Mesangial cell (primary cell): ENCODE measurements at places on chromosomes 3 and 15. TPM values are rescaled to one million over a fixed set of nuclear protein-coding genes. Genes with fewer than 3 reads are reported as not detected.

The CYP1A1 gene
- total RNA-seq, result not detected in 2 replicates

The SEC62 gene
- 12.1 and 14.6 TPM in 2 replicates for total RNA-seq

The STX19 gene
- total RNA-seq, result not detected in 2 replicates

The MYNN gene
- total RNA-seq, result 11.2 and 11.3 TPM in 2 replicates

The FGF7 gene
- 0.76 TPM in 1 of 2 replicates, not detected in the other for total RNA-seq

The CAMK2N2 gene
- 0.16 and 0.38 TPM in 2 replicates for total RNA-seq

The TM4SF1 gene
- 113 and 140 TPM in 2 replicates for total RNA-seq

The KLHL6 gene
- total RNA-seq, result not detected in 2 replicates

The SHC4 gene
- total RNA-seq, result 1.3 and 3.4 TPM in 2 replicates

The CHRNA7 gene
- 1.4 TPM in 1 of 2 replicates, not detected in the other for total RNA-seq

The KBTBD13 gene
- not detected in 2 replicates for total RNA-seq

The BNC1 gene
- 15.3 and 41.8 TPM in 2 replicates for total RNA-seq

The SLC24A1 gene
- 4.2 and 11.3 TPM in 2 replicates for total RNA-seq

The LDHAL6B gene
- not detected in 2 replicates for total RNA-seq

The ASB14 gene
- total RNA-seq, result not detected in 2 replicates

The FAM174B gene
- 1.3 and 2.8 TPM in 2 replicates for total RNA-seq

The GOLGA6B gene
- not detected in 2 replicates for total RNA-seq

The ZNF662 gene
- total RNA-seq, result 1.1 and 1.8 TPM in 2 replicates

The KNG1 gene
- total RNA-seq, result not detected in 2 replicates

The PRR23E gene
- total RNA-seq, result not detected in 2 replicates

The CD80 gene
- total RNA-seq, result not detected in 2 replicates

The NRROS gene
- total RNA-seq, result 0.65 and 2.2 TPM in 2 replicates

The TM4SF18 gene
- 0.51 TPM in 1 of 2 replicates, not detected in the other for total RNA-seq

The LINGO1 gene
- 0.16 and 0.76 TPM in 2 replicates for total RNA-seq

The CX3CR1 gene
- total RNA-seq, result under 0.01 TPM in 1 of 2 replicates, not detected in the other
